Stimulated activated CD4-positive, alpha-beta T cell treated with anti-CD3 and anti-CD28 coated beads, Interleukin-1b, Interleukin-23, amount 100 ng/mL, for 1 hour (primary cell): ENCODE measurements at places on chromosomes 16 and 17.

GRCh38 chr16:11340710-11341109, 4.5 kb upstream of the RMI2 start:
- no peak for DNase-seq

- DNase-seq, result no peak
Measured at GRCh38 chr17:39224778-39225307, 902 bp downstream of the STAC2 start.

GRCh38 chr16:78331731-78332130, 232.3 kb downstream of the WWOX start:
- no peak for DNase-seq

DNA sequence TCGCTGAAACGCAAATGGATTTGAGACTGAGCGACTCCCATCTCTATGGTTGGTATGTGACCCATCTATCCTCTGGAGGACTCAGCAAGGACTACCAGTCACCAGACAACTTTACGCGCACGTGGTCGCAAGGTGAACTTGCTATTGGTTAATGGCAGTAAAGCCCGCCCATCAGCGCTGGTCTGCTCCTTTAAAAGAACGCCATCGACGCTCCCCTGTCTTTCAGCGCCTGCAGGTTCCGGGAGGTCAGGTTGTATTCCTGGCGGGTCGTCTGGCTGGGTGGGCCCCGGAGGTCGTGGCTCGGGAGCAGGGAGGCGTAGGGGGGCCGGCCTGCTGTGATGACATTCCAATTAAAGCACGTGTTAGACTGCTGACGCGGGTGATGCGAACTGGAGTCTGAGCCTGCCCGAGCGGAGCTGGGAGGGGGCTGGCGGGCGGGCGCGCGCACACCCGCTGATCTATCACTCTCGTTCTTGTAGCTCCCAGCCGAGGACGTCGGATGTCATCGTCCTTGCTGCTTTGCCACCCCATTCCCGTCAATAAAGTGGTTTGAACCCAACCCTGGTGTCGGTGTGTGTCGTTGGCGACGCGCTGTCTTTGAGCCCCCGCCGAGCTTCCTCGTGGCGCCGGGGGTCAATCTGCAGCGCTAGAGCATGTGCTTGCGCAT, 15.9 kb upstream of the ERN1 start:
- DNase-seq, result peak; percentile 93

DNA sequence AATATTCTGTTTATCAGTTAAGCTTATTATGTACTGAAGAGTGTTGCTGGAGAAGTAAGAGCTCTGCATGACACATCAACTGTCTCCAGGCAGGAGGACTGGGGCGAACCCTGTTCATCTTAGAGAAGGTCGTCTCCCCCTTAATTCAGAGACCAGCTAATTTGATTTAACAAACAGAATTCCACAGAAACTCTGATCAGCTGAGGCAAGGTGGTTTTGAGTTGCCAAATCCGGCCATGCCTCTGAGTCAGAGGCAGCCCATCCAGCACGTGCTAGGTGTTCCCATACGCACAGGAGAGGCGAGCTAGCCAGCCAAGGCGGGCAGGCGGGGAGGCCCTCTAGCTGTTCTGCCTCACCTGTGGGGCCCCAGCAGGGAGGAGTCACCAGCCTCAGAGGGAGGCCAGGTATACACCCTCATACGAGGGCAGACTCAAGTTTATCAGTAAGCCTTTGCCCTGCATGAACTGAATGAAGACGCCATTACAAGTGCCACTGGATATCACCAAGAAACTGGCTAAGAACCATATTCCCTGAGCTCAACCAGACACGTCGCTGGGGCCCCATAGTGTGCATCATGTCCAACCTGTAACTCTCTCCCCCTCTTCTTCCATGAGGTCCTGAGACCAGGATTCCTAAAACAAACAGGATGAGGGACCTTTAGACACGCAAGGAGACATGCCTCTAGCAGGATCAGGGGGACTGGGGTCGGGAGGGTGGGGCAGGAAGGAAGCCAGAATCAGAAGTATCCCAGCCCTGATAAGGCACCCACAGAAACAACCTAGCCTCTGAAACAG, 25.7 kb downstream of the STAT5A start:
- DNase-seq, result no peak

GRCh38 chr17:81094509-81095382, 59.8 kb downstream of the BAIAP2 start:
- peak; percentile 80 for DNase-seq

- DNase-seq, result no peak
Measured at GRCh38 chr16:85231959-85232358, 119.7 kb upstream of the CIBAR2 start.

DNA sequence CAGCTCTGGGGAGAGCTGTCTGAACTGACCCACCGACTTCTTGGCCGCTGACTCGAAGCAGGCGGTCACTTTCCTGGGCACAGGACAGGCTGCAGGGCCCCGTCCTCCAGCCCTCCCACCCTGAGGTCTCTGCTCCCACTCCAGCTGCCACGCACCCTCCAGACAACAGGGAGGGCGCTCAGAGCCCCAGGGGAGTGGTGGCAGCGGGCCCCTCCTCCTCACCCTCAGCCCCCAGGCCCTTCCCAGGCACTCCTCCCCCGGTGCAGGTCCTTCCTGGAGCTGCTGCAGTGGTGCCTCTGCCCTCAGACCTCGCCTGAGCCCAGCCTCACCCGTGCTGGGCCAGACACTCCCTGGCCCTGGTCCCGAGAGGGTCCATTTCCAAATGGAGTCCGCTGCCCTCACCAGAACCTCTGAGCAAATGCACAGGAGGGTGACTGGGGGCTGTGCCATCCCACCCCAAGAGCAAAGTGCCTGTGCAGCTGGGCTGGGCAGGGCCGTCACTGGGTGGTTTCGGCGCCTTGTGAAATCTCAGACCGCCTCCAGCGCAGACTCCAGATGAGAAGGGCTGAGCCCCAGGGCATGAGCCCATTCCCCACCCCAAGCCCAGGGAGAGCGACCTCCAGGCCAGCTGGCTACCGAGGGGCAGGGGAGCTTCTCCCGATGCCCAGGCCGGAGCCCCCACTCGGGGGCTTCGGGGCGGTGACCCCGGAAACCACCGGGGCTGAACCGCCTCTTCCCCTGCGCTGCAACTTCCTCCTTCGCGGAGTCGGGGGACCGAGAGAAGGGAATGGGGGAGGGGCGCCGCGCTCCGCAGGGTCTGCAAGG, 717 bp downstream of the CYBA start:
- DNase-seq, result no peak

- no peak for DNase-seq
Measured at GRCh38 chr17:77235370-77235941, 94.7 kb downstream of the SEC14L1 start.

GRCh38 chr16:85399583-85400284, 213.4 kb upstream of the GSE1 start:
- DNase-seq, result no peak

DNA sequence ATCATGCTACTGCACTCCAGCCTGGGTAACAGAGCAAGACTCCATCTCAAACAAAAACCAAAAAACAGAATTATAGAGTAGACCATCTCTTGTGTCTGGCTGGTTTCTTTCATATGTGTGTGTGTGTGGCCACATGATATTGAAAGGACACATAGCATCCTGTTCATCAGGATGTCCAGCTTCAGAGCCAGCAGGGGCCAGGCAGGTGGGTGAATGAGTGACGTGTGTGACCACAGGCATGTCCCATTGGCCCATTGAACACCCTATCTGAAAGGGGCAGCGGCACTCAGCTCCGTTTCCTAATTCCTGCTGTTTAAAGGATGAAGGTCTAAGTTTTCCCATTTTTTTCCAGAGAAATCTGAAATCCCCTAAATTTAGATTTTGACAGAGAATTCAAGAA, 174.2 kb downstream of the PRKCB start:
- no peak for DNase-seq

- no peak for DNase-seq
Measured at GRCh38 chr17:17541640-17542001, 45.4 kb upstream of the RASD1 start.

- no peak for DNase-seq
Measured at GRCh38 chr16:15781650-15782049, 75.2 kb downstream of the MYH11 start.

DNA sequence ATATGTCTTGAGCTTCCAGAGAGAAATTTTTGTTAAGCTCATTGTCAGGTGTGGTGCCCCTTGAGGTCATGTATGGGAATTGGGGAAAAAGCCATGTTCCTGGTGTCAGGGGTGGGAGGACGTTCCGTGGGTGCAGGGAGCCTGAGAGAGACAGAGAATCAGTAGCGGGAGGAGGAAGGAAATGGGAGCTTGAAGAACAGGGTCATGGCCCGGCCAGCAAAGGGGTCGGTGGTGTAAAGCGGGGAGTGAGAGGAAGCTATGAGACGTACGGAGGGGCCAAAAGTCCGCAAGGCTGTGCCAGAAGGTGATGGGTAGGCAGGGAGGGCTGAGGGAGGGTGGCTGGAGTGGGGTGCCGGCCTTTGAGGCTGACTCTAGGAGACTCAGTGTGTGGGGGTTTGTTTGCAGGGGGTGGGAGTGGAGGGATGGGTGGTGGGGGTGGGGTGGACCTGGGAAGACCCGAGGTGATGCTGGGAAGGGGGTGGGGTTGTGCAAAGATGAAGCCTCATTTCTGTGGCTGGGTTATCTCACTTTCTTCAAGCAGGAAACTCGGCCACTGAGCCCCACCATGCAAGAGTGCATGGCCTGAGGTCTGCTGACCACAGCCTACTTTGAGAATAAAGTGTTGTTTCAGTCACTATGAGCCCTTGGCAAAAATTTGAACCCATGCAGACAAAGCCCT, 63.6 kb downstream of the PLCG2 start:
- no peak for DNase-seq

DNA sequence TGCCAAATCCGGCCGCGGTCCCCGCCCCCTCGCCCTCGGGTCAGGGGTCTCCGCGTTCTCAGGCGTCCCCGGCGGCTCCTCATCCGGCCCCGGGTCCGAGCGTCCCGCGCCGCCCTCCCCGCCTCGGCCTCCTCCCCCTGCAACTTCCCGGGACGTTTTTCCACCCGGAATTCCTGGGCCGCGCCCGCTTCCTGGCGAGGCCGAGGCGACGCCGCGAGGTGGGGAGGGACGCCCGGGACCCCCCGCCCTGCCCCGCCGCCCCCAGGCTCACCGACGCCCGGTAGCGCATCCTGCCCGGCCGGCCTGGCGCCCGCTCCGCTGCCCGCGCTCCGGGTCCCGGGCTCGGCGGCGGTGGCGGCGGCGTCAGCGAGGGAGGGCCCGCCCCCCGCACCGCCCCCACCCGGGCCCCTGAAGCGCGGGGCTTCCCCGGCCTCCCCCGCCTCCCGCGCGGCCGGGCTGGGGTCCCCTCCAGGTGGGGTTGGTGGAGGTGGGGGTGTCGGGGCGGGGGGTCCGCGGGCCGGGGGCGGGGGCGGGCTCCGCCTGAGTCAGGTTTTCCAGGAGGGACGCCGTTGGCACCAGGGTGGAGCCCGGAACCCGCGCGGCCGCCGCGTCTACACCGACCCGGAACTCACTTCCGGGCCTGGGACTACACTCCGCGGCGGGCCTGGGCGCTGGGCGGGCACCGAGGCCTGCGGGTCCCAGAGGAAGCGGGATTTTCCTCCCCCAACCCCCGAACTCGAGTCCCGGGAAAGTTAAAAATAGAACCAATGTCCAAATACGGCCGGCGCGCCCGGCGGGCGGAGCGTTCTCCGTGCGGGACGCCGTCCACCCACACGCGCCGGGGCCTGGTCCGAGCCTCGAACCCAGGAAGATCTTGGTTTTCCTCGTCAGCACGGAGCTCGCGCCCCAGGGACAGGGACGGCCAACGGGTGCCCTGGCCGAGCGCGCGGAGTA, 6.8 kb downstream of the MYO1C start:
- peak; percentile 43 for DNase-seq

GRCh38 chr17:12995896-12996295, 21.9 kb downstream of the ELAC2 start:
- DNase-seq, result no peak

GRCh38 chr16:9092282-9092977, 986 bp downstream of the HAPSTR1 start:
- no peak for DNase-seq

GRCh38 chr17:72462407-72462806, 341.6 kb downstream of the SOX9 start:
- no peak for DNase-seq

DNA sequence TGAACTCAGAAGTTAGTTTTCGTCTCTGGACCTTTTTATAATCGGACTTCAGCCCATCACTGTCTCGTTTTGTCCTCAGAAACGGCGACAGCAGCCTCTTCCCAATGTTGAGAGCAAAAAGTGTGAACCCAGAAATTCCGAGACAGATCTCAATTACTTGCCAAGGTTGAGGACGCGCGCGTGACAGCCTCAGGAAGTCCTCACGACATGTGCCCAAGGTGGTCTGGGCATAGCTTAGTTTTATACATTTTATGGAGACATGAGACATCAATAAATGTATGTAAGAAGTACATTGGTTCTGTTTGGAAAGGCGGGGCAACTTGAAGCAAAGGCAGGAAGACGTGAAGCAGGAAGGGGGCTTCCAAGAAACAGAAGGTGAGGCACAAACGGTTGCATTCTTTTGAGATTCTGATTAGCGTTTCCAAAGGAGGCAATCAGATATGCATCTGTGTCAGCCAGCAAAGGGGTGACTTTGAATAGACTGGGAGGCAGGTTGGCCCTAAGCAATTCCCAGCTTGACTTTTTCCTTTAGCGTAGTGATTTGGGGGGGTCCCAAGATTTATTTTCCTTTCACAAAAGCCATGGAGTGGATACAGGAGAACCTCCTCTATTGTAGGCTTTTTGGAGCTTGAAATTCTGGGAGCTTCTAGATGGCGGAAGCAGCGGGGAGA, 583 bp upstream of the ZNF747 start:
- no peak for DNase-seq

- DNase-seq, result no peak
Measured at GRCh38 chr17:32701871-32702270, 175.1 kb downstream of the MYO1D start.

- DNase-seq, result peak; percentile 11
Measured at GRCh38 chr17:82370471-82371332, 863 bp upstream of the UTS2R start.

GRCh38 chr17:72560303-72561247, 439.8 kb downstream of the SOX9 start:
- DNase-seq, result no peak

GRCh38 chr17:18314731-18315561, at the start of the genes SMCR8 and TOP3A:
Gene SMCR8 (plus strand): TSS chr17:18315293. CDS start chr17:18315790, 497 bp downstream.
Gene TOP3A (minus strand): TSS chr17:18314994. CDS start chr17:18314778, 216 bp downstream.
- peak; percentile 91 for DNase-seq

- no peak for DNase-seq
Measured at GRCh38 chr16:47970291-47970931, 185.4 kb downstream of the ABCC12 start.

DNA sequence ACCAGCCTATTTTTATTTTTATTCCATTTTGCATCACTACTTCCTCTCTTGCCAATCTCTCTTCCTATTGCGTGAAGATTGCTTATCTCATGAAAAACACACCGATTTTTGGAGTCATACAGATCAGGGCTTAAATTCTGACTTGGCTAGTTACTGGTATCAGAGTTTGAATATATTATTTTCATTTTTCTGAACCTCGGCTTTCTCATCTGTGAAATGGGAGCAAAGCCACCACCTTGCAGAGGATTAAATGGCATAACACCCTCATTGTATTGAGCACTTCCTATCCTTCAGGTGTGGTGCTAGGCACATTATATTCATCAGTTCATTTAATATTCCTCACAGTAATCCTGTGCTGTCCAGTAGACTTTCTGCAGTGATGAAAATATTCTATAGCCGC, 208.8 kb downstream of the HAPSTR1 start:
- DNase-seq, result no peak

DNA sequence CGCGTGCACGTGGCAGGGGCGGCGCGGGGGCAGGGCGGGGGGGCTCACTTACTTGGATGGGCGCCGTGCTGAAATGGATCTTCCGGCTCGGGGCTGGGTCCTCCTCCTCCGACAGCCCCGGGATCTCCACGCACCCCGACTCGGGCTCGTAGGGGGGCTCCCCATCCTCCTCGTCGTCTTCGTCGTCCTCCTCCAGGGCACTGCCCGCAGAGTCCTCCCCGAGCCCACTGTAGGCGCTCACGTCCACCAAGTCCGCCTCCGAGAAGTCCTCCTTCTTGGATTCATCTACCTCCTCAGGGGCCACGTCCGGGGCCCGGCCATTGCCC, 1.4 kb downstream of the PPP1R9B start:
- DNase-seq, result no peak
